ENCODE measurements at places on chromosomes 1 and 21.

- DNase-seq, result no peak
These were observed 642.7 kb upstream of the CXADR start for GRCh38 chr21:16870103-16870502.

GRCh38 chr1:26786437-26787380 is 1.0 kb upstream of the PIGV start:
- peak; percentile 62 for DNase-seq

- DNase-seq, result no peak
These were observed 49.8 kb downstream of the LDLRAD2 start for GRCh38 chr1:21861602-21862429.

DNA sequence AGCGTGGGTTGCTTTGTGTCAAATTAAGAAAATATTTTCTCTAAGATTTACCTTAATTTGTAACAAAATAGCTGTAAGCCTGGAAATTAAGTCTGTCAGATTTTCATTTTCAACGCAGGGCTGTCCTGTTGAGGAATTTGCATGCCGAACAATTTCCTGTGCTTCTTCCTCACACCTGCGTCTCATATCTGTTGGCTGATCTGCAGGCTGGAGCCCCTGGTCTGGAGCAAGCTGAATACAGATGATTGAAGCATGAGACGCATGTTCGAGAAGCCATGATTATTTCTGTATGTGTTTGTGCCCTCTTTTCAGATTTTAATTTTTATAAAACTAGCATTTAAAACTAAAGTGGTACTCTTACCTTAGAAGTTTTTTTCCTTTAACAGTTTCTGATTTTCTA is 9.8 kb downstream of the MIXL1 start:
- no peak for DNase-seq

DNA sequence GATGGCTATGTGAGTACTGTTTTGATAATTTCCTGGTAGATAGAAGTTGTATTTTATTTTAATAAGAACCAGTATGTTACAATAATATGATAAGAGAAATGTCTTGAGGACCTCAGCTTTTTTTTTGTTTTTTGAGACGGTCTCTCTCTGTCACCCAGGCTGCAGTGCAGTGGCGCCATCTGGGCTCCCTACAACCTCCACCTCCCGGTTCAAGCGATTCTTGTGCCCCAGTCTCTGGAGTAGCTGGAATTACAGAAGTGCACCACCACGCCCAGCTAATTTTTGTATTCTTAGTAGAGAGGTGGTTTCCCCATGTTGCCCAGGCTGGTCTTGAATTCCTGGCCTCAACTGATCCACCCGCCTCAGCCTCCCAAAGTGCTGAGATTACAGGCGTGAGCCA is 968.1 kb upstream of the ADGRL4 start:
- no peak for DNase-seq

DNA sequence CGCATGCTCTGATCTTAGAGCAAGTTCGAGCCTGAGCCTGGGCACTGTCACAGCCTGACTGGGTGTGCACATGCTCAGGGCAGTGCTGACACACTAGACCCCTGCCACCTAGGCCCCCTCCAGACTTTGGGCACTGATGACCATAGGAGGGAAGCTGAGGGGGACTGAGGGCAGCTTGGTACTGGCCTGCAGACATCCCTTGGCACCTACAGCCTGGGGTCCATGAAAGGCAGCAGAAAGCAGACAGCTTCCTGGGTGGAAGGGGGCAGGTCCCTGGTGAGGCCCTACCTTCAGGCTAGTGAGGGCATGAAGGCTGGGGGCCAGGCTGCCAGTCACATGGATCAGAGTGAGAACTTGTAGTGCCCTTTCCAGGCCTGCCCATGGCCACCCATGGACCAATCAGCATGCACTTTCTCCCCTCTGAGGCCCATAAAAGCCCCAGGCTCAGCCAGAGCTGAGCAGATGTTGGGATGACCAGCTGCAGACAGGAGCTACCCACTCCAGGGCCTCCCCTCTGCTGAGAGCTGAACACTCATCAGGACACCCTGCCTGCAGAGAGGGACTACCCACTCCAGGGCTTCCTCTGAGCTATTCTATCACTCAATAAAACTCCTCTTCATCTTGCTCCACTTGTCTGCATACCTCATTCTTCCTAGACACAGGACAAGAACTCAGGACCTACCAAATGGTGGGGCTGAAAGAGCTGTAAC is 680.8 kb downstream of the MATN1 start:
- no peak for DNase-seq

DNA sequence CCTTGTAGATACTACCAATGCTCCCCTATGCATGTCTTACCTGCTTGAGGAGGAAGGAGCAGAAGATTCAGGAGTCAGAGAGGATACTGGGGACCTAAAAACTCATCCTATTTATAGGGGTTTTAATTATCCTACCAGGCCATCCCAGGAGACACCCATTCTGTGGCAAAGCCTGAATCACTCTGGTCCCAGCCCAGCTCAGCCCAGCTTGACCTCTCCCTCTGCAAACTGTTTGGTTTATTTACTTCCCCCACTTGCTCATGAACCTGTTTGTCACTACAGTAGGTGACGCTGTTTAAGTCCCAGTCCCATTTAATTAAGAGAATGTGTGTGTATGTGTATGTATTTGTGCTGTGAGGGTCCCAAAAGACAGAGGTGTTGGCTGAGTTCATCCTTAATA is at the start of gene RPTN:
Gene RPTN (minus strand): TSS at position 85 of the 400 bp plus-strand sequence. CDS start 1,339 bp downstream, outside the sequence.
- DNase-seq, result no peak

DNA sequence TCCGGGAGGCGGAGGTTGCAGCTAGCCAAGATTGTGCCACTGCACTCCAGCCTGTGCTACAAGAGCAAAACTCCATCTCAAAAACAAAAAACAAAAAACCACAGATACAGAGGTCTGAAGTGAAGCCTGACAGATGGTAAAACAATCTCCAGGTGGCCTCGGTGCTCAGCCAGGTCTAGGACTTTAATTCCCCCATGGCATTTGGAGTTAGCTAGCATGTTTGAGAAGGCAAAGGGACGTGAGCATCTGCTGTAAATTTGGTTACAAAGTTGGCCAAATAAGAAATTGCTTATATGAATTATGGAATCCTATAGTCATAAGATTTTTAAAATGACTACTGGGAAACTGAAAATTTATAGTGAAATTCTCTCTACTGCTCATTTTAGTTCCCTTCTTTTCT is 98.3 kb upstream of the FMN2 start:
- DNase-seq, result no peak

DNA sequence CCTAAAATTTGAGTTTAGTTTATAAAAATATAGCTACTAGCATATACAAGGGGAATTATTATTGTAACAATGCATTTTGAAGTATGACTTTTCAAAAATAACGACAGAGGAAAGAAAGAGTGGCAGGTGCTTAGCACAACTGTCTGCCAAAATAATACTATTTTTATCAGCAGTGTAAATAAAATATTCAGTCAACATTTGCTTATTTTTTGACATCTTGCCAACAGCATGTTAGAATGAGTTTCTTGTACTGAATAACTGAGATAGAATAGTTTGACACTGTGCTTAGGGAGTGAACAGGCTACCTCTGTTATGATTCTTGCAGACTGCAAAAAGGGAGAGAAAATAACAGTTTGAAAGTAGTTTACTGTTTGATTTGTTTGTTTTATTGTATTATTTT is 909.8 kb downstream of the BRINP3 start:
- no peak for DNase-seq

- no peak for DNase-seq
These were observed 17.5 kb upstream of the TFF3 start for GRCh38 chr21:42332557-42333317.
